NCI-H2029 treated with DMSO at 0.1 percent for 48 hours (cell line): ENCODE measurements at places on chromosomes 2 and 18.

GRCh38 chr18:63022429-63023022 lies 297.0 kb downstream of the BCL2 start:
- no peak for DNase-seq

GRCh38 chr2:166841152-166841551 lies 47.1 kb upstream of the XIRP2 start:
- no peak for DNase-seq

- no peak for DNase-seq
Observed at GRCh38 chr2:165927353-165927752, 26.2 kb downstream of the TTC21B start.

DNA sequence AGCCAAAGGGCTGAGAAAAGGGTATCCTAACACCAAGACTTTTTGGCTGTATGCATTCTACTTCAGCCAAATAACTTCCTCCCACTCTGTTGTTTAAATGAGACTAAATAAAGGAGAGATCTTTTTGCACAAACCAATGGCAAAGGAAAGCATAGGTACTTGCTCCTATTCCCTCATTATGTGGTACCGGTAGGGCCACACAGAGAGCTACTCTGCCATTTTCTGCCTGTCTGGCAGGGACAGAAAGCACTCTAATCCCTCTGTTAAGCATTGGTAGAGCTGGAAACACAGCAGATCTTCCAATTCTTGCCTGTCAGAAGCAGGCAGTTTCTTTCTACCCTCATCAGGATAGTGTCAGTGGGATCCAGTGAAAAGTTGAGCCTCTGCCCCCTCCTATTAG lies 918.3 kb upstream of the TMEFF2 start:
- DNase-seq = no peak

DNA sequence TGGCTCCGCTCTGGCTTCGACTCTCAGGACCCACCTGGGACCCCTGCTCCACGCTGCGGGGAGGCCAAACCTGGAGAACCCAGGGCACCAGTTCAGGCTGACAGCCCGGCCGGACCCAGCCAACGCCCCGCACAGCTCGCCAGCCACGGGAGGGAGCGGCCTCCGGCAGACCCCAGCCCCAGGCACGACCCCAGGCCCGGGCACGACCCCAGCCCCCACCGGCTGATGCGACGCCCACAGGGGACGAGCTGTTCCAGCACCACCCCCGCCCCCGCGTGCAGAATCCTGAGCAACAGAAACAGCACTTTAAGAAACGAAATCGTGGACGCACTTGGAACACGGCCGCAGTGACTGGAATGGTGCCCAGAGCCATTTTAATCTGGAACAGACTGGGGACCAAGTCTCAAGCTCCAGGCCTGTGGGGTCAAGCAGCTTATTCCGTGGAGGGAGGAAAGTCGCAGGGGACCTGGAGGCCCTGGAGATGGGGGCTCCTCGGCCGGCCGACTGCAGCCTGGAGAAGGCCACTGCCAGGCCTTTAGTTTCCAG lies 74.2 kb downstream of the MBP start:
- no peak for DNase-seq

DNA sequence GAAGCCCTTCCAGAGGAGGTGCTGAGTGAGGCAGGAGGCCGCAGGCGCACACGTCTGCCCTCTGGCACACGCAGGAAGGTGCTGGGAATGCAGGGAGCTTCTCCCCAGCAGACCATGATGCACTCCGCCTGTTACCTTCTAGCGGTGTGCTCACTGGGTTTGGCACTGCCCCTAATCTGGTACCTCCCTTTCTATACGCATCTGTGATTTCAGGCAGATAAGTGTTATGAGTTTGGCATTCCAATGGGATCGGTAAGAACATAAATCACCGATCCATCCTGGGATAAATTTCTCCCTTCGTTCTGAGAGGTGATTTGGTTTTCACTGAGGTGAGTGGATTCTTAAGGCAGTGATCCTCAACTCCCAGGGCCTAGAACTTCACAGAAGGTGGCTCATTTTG lies 34.6 kb downstream of the ODC1 start:
- DNase-seq = no peak

DNA sequence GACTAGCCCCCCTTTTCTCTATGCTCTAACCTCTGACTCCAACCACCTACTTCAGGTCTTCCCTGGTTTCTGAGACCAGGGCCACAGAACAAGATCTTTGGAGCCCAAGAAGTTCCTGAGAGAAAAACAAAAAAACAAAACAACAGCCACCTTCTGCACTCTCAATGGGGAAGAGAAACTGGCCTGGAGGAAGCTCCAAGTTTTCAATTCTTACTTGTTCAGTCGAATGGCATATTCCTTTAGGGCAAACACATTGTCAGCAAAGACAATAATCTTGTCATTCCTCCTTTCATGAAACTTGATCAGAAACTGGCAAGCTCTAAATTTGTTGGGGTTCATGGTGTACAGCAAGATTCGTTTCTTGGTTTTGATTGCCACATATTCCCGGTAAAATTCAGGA lies 15.0 kb downstream of the ERCC3 start:
- no peak for DNase-seq

DNA sequence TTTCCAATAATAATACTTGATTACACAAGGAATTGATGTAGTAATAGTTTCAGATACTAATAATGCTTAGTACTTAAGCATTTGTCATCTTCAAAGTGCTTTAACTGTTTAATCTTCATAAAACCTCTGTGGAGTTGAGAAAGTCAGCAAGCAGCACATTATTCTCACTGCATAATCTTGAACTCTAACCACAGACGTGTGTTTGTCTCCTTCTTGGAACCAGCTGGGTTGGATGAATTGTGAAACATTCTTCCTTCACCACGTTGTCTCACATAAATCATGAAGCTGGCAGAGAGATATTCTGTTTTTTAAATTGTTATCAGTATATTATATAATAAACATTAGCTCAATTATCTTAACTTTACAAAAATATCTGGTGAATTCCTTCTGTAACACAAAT lies 55.1 kb upstream of the LDAH start:
- DNase-seq = no peak

DNA sequence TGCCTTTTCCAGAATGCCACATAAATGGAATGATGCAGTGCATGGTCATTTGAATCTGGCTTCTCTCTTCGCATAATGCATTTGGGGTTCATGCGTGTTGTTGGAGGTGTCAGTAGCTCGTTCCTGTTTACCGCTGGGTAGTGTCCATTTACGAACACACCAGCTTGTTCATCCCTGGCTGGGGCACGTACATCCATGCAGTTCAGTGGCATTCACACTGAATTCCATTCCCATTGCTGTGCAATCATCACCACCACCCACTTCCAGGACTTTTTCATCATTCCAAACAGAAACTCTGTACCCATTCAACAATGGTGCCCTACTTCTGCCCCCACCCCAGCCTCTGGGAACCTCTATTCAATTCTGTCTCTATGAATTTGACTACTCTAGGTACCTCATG lies 14.7 kb upstream of the CIDEA start:
- DNase-seq = no peak

- DNase-seq = no peak
Observed at GRCh38 chr18:11800566-11801334, 50.5 kb upstream of the CHMP1B start.

DNA sequence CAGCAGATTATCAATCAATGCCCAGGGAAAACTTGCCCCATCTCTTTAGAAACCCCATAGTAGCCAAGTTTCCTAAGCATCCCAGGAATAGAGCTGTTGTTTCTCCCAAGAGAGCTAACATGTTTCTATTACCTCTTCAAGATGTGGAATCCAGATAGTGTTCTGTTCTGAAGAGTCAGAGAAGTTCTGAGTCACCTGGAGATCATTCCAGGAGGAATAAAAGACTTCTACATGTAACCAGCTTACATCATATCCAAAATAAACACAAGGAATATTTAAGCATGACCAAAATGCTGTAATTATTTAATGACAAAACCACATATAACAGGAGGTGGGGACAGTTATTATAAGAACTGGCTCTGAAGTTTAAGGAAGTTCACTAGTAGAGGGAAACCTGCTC lies 51.0 kb upstream of the GORASP2 start:
- no peak for DNase-seq

DNA sequence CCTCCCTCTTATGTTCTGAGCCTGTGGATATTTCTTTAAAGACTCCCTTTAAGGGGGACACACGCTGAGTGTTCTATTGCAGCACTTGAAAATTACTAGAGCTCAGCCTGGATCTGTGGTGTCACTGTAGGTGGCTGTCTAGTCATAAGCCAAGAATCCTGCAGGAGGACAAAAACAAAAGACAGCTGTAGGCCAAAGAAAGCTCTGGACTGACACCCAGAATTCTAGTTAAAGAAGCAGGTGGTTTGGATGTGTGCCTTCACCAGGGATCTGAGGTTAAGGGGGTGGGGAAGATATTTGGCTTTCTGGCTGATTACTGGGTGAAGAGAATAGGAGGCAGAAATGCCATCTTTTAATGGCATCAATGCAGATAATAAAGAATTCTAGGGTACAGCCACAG lies 842.5 kb upstream of the NXPH2 start:
- DNase-seq = no peak

DNA sequence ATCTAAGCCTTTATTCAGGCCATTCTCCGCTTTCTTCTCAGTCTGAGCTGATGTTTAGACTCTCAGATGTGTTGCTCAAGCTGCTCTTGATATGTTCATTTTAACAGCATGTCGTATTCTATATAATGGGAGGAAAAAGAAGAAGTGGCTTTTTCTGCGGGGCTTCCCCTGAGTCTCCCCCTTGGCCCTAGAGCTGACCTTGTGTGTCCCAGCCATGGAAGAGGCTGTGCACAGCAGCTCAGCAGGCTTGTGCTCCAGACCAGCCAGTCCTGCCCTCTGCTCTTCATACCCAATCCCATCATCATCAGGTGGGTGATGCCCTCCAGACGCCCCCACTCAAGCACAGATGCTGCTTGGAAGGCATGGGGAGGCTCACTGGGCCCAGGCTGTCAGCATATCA lies 155.1 kb upstream of the CELF4 start:
- no peak for DNase-seq

- no peak for DNase-seq
Observed at GRCh38 chr2:120969613-120970355, 234.1 kb downstream of the GLI2 start.

DNA sequence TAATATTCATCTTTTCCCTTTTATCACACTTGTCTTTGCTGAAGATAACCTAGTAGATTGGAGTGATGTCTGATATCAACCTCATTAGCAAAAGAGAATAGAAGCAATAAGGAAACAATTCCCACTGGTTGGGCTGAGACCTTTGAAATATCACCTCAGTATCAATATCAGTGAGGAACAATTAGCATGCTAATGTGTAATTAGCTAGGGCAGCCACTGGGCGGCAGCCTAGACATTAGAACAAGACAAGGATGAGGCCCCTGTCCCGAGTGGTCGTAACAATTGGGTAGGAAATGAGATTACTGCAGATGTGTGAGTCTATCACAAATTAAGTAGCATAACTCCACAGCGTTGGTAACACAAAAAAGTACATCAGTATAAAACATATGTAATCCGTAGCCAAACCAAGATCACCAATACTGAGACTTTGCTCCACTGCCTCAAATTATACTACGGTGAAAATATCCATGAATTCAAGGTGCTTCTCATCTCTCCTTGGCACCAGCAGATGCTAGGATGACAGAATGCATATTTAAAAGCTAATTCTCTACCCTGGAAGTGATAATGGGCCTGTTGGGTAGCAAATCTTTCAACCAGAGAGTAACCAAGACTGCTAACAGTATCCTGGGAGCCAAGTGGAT lies 99.1 kb downstream of the ALPK2 start:
- DNase-seq = no peak

GRCh38 chr2:143719406-143719805 lies 590.2 kb downstream of the ARHGAP15 start:
- no peak for DNase-seq

- DNase-seq = no peak
Observed at GRCh38 chr2:114031605-114032505, 142.0 kb downstream of the ACTR3 start.

- no peak for DNase-seq
Observed at GRCh38 chr18:46892842-46893241, 24.5 kb downstream of the PIAS2 start.

GRCh38 chr2:71609958-71610357 lies 156.6 kb downstream of the DYSF start:
- DNase-seq = no peak

DNA sequence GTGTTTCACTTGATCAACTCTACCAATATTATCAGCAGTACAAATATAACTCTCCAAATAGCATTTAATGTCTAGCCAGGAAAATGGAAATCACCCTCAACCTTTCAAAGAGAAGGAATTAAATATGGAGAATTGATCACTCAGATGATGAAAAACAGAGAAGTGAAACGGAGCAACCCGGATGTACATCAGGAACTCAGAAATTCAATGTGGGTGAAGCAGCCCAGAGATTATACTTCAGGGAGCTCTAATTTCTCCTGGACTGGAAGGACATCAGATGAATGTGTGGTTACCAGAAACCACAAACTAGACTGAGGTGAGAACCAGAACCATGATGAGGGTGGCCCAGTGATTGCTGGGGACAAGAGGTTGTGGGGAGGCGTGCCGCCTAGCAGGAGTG lies 35.5 kb upstream of the COBLL1 start:
- no peak for DNase-seq

GRCh38 chr2:227450311-227450841 lies 21.6 kb upstream of the AGFG1 start:
- DNase-seq = no peak

DNA sequence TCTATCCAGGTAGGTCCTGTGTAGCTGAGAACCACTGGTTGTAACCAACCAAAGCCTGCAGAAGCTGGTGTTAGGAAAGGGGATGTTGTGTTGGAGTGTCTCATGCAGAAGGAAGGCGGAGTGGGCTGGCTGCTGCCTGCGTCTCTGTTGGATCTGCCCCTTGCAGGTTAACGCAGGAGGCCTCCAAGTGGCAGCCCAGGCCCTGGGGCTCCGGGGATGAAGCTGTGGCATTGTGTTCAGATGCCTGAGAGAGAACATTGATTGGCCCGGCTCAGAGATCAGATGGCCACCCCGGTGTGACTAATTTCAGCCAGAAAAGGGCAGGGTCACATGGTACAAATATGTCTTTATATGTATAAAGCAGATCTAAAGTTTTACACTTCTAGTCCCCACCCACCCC lies 216.0 kb downstream of the GLI2 start:
- DNase-seq = no peak

DNA sequence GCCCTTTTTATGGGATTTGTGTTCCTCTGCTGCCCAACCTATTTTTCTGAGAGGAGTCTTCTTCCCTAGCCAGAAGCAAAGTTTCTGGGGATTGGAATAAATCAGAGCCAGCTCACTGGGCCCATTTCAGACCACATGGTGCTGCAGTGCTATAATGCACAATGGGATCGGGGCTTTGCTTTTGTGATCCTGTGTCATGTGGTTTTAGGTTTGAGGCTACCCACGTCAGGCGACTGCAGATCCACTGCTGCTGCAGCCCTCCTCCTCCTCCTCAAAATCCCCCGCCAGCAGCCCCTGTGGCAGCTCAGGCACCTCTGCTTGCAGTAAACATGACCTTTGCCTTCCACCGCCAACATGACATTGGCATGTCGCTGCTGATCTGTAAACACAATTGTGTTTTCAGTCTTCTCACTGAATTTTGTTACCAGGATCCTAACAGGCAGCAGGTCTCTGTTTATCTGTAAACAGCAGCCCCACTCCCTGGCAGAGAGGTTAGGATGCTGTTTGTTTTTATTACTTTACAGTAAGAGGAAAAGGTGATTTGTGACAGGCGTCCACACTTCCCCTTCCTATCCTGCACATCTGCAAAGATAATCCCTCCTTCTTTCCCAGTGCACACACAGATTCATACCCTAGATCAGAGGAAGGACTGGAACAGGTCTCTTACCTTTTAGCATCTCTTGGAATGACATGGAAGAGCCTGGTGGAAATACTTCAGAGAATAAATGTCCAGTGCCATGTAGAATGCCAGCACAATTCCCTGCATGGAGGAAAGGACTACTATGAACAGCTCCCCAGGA lies 130.8 kb downstream of the FOXI3 start:
- no peak for DNase-seq
